Activated CD4-positive, CD25-positive, alpha-beta regulatory T cell treated with anti-CD3 and anti-CD28 coated beads, Interleukin-2, amount 50 U/mL, for 72 hours (primary cell): ENCODE measurements at places on chromosomes 1 and 21.

GRCh38 chr1:178057912-178058534 is 35.9 kb upstream of the RASAL2 start:
- DNase-seq: no peak

DNA sequence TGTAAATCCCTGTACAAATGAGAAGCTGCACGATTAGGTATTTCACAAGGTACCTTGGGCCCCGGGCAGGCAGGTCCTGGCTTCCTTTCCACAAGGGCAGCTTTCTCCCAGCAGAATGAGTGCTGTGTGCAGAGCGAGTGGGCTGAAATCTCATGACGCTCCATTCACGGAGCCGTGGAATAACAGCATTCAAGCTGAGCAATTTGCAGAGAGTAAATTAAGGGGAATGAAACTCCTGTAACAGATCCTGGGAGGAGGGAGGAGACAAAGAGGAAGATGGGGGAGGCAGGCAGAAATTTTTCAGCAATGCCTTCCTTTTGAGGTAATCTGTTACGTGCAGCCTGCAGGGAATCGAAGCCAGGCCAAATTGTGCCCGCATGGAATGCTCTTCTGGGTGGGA is 239.9 kb downstream of the TNR start:
- no peak for DNase-seq

GRCh38 chr1:93804412-93804811 is 74.6 kb downstream of the DNTTIP2 start:
- DNase-seq: no peak

- DNase-seq: no peak
Measured at GRCh38 chr1:185419718-185420117, 102.7 kb upstream of the IVNS1ABP start.

- no peak for DNase-seq
Measured at GRCh38 chr1:56512724-56513494, 66.5 kb downstream of the PLPP3 start.

- DNase-seq: no peak
Measured at GRCh38 chr1:189429610-189430009, 1048.1 kb downstream of the BRINP3 start.

- DNase-seq: no peak
Measured at GRCh38 chr1:204574016-204574864, 58.0 kb downstream of the MDM4 start.

GRCh38 chr1:225691377-225691776 is 38.5 kb upstream of the ENAH start:
- DNase-seq: no peak

DNA sequence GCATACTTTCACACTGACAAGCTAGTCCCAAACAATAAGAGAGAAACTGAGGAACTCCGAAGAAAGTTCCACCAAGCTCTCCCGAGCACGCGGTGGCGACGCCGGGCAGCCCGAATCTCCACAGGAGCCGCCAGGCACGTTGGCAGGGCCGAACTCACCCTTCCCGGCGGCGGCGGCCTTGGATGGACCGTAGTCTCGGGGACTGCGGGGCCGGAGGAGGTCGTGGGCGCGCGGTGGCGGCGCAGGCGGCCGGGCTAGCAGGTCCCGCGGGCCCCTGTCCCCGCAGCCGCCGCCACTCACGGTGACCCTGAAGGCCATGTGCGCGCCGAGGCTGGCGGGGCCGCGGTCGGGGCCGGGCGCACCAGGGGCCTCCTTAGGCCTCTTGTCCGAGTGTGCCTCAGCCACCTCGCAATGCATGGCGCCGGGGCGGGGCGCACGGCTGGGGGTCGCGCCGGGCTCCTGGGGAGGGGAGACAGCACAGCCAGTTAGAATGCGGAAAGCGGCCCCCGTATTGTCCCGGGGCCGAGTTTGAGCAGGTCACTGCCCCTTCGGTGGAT is 1.2 kb downstream of the GLIS1 start:
- DNase-seq: no peak

GRCh38 chr1:150909585-150910180 is 16.5 kb upstream of the SETDB1 start:
- no peak for DNase-seq

GRCh38 chr21:43934716-43935705 is 70.0 kb downstream of the AGPAT3 start:
- no peak for DNase-seq

- DNase-seq: peak; percentile 30
Measured at GRCh38 chr1:85465099-85465785, at the start of gene DDAH1. Gene DDAH1 (minus strand): TSS chr1:85465159. CDS start chr1:85465045, 114 bp downstream.
